NCI-H2171 (cell line): ENCODE measurements at places on chromosomes 16 and 17.

GRCh38 chr17:38608648-38609047, 2.9 kb upstream of the SRCIN1 start:
- peak; percentile 85 for DNase-seq

DNA sequence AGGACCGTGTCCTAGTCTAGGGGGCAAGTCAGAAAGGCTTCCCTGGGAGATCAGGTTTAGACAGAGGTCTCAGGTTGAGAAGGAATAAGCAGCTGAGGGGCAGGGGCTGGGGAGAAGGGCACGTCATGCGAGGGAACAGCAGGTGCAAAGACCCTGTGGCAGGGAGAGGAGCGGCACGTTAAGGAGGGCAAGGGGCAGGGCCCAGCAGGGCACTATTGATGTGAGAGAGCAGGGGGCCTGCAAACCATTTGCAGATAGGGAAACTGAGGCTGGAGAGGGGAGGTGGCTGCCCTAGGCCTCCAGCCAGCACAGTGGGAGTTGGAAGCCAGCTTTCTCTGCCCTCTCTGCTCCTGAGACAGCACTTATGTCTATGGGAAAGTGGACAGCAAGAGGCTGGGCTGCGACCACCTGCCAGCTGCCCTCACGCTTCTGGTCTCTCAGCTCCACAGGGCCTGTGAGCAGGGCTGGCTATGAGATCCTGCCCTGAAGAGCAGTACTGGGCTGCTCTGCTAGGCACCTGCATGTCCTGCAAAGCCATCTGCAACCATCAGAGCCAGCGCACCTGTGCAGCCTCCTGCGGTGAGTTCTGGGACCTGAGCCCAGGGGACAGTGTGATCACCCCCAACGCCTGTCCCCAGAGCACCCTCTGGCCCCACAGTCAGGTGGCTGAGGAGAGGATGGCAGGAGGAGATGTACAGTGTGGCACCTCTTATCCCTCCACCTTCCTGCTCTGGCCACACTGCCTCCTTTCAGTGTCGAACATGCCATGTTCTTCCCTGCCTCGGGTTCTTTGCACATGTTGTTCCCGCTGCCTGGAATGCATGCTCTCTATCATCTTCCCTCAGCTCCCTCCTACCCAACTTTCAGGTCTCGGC, 61.5 kb downstream of the USP22 start:
- no peak for DNase-seq

GRCh38 chr17:50288306-50288705, 14.0 kb downstream of the TMEM92 start:
- DNase-seq: peak; percentile 91

- DNase-seq: no peak
These were observed 606.2 kb downstream of the WWOX start for GRCh38 chr16:78705694-78706093.

GRCh38 chr17:4161192-4161966, 18.4 kb downstream of the CYB5D2 start:
- no peak for DNase-seq

DNA sequence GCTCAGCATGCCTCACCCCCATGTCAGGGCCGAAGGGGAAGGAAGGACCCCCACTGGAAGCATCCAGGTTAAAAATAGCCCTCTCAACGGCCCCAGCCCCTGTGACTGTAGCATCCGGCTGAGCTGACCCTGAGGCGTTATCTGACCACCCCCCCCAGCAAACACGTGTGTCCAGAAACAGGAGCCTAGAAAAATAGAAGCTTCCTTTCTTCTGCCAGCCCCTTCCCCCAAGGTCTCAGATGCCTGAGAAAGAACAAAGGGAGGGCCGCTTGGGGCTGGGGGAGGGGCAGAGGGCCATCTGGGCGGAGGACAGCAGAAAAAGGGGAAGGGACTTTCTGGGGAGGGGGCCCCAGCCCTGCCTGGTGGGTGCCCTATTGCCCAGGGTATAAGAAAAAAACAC, 55.8 kb downstream of the ACTG1 start:
- DNase-seq: no peak

DNA sequence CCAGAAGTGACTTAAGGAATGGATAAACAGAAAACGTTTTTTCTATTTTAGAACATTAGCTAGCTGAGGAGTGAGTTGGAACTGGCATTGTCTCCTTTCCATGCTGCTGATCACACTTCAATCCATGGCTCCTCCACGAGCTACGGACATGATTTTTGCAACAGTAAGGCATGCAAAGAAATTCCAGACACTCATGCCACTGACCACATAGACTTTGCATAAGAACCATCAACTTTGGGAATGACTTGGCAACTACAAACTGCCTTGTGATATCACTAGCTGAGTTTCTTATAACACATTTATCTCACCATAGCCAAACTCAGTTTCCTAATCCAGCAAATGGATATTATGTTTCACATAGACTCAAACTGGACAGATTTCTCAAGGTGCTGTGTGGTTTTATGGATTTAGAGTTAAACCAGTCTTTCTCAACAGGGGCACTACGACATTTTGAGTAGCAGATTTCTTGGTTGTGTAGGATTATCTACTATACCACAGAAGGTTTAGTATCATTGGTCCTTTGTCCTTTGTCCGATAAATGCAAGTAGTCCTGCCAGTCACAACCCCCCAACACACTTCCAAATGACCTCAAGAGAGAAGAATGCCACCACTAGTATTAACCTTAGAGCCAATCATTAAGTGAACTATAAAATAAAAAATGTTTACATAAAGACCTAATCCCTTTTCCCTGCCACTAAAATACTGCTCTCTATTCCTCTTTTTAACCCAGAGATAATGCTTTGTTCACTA, 48.3 kb upstream of the C17orf78 start:
- no peak for DNase-seq

DNA sequence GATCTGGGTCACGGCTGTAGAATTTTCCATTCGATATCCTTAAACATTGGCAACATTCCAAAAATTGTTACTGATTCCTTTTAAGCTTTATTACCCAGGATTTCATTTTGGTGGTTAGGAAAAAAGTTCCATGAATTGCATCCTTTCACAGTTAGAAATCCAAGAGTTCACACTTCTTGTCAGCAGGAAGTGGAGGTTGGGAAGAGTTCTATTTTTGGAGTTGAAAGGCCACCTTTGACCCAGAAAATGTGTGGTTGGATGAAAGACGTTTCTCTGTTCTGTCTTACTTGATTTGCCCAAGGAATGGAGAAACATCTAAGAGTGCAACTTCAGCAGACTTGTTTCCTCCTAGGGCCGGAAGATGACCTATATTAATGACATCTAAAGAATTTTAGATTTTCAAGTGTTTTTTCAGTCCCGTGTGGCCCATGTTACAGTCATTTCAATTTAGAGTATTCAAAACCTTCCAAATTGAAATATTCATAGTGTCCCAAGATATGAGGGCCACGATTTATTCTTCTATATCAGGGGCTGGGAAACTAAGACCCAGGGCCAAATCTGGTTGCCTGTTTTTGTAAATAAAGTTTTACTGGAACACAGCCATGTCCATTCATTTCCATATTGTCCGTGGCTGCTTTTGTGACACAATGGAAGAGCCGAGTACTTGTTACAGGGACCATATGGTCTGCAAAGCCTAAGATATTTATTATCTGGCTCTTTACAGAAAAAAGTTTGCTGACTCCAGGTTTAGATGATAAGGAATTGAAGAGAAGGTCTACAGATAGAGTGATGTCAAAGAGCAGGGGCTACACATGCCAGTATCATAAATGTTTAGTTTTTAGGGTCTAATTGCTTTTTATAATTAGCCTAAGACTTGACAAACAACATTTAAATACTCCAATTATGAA, 50.2 kb downstream of the CDK5R1 start:
- no peak for DNase-seq

- DNase-seq: no peak
These were observed 153.4 kb upstream of the PSMD7 start for GRCh38 chr16:74143171-74143570.

GRCh38 chr16:11696266-11697012, 28.2 kb downstream of the SNN start:
- DNase-seq: no peak

DNA sequence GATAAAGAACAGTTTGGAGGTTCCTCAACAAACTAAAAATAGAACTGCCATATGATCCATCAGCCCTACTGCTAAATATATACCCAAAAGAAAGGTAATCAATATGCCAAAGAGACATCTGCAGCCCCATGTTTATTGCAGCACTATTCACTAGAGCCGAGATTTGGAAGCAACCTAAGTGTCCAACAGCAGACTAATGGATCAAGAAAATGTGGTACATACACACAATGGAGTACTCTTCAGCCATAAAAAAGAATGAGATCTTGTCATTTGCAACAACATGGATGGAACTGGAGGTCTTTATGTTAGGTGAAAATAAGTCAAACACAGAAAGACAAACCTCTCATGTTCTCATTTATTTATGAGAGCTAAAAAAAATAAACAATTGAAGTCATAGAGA, 48.8 kb upstream of the NACA2 start:
- DNase-seq: no peak

- DNase-seq: no peak
These were observed 12.0 kb upstream of the IGFBP4 start for GRCh38 chr17:40431231-40431602.

GRCh38 chr16:69223882-69224281, 36.9 kb downstream of the SNTB2 start:
- no peak for DNase-seq

- DNase-seq: no peak
These were observed 15.5 kb upstream of the NATD1 start for GRCh38 chr17:21268596-21269188.

DNA sequence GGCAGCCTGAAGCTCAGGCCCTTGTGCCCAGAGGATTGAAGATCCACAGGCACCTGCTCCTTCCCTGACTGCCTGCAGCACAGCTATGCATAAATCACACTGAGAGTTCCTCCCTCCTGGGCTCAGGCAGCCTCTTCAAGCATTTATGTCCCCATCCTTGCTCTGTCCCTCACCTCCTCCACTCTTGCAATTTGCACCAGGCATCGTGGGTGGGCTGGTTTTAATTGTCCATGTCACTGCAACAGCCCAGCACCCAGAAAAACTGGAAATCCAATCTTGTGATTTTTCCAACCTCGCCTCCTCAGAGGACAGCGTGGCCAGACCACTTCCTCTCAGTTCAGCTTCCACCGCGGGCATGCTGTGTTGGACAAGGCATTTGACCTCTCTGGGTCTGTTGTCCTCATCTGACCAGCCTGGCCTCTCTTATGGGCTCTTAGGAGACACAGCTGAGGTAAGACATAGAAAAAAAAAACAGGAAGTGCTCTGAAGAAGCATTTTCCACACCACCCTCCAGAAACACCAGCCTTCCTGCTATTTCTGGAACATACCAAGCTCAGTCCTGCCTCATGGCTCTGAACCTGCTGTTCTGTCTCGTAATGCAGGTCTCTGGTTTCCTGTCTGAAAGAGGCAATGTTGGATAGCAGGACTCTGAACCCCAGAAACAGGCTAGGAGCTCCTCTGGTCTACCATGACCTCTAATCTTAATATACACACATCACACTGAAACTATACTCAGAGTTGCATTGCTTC, 8.3 kb downstream of the TMEM114 start:
- DNase-seq: no peak
